GDM1 (cell line): ENCODE measurements at places on chromosomes 13 and 19.

- DNase-seq = no peak
Observed at GRCh38 chr13:113364311-113364889, 470 bp upstream of the GRTP1 start.

DNA sequence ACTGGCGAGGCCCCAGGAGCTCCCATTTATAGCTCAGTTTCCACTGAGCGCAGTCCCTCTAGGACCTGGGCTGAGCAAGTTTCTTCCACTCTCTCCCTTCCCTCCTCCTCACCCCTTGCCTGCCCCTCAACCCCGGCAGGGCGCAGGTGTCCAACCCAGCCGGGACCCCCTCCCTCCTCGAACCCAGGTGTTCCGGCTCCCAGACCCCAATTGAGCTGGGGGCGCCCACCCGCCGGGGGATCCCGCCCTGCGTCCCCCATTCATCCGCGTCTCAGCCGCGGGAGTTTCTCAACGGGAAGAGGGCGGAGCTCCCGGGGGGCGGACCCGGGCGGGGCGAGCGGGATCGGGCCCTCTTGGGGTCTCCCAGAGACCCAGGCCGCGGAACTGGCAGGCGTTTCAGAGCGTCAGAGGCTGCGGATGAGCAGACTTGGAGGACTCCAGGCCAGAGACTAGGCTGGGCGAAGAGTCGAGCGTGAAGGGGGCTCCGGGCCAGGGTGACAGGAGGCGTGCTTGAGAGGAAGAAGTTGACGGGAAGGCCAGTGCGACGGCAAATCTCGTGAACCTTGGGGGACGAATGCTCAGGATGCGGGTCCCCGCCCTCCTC lies at the start of gene KIRREL2:
KIRREL2 (plus strand) TSS at position 366 of the 604 bp plus-strand sequence; CDS start at position 575, 209 bp downstream.
- no peak for DNase-seq

GRCh38 chr19:51147663-51148062 lies 5.6 kb downstream of the SIGLEC7 start:
- DNase-seq = no peak

DNA sequence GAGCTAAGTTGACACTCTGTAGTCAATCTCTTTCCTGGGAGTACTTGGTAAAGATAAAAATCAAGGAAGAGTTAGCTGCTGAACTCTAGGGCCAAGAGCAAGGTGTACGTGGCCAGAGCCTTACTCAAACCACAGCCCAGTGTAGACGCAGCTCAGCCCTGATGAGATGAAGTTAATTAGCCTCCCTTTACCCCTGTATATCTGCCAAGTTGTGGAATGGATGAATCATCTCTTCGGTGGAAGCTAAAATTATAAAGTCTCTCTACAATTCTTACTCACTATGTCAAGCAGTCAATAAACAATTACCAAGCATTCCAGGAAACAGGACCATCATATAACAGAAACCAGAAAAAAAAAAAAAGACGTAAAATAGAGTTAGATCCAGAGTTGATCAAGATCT lies 146.9 kb upstream of the UFM1 start:
- no peak for DNase-seq

DNA sequence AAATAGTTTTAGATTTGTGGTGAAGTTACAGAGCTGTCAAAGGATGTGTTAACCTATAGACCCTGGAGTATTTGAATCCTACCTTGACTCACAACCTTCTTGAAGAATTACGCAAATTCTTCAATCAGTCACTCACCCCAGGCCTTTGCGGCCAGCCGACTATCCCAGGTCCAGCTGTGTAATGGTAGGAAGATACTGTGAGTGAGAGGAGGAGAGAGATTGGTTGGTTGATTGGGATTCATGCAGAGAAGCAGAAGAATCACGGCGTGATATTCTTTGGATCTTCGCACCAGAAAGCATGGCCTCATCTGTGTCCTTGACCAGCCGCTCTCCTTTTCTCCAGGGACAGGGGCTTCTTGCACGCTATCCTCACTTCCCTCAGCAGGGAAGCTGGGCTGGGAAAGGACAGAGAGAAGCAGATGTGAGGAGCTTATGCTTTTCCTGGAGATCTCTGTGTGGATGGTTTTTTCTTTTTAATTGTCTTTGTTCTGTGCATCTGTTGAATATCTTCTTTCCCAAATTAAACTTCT lies 249.1 kb downstream of the GGACT start:
- no peak for DNase-seq

- peak; percentile 96 for DNase-seq
Observed at GRCh38 chr19:48501494-48502349, 9.9 kb downstream of the LMTK3 start.

DNA sequence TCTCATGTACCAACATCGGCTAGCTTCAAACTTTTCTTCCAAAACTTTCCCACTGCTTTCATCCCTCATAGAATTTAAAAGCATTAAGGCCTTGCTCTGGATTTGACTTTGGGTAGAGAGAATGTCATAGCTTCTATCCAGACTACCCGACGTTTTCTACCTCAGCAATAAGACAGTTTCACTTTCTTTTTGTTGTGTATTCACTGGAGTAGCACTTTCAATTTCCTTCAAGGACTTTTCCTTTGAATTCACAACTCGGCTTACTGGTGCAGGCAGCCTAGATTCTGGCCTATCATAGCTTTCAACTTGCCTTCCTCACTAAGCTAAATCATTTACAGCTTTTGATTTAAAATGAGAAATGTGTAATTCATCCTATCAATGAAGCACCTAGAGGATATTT lies 420.4 kb upstream of the GPC6 start:
- peak; percentile 14 for DNase-seq

- DNase-seq = no peak
Observed at GRCh38 chr19:35585848-35586247, at the start of gene PMIS2. Gene PMIS2 (plus strand): TSS chr19:35586173. CDS start chr19:35586260, 87 bp downstream.

DNA sequence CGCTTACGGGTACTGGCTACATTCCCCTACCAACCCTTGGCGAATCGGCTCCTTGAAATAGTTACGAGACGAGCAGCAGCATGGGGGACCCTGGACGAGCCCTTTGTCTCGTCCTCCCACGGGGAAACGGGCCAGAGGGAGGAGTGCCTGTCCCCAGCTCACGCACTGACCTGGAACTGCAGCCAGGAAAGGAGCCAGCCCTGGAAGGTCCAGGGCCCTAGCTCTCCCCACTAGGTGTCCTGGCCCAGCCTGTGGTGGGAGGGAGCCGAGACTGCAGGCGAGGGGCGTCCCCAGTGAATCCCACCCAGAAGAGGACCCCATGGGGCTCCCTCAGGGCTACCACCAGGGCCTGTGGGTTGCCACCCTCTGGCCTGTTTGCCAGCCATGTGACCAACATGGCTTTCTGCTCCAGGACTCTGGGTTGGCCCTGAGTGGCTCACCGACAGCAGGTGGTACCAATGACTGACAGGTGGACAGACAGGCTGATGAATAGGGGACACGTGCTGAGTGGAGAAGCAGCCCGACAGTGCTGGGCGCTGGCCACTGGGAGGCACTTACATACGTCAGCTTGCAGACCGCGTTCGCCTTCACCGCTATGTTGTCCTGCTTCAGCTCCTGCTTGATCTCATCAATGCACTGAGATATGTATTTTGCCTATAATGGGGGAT lies 13.2 kb downstream of the AP3D1 start:
- DNase-seq = no peak

DNA sequence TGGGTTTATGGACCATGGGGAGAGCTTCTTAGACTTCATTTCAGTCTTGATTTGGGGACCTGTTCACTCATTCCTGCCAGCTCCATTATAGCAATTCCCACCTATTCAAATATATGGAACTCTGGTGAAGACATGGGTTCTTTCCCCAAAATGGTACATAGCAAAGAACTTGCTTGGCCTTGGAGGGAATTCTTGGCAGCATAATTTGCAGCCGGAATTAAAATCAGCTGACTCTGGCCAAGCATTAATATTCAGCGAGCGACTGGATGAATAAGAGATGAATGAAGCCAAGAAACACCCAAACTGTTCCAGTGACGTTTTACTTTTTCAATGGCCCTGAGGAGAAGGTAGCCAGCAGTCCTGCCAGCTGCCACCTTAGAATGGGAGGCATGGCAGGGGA lies 88.4 kb upstream of the SOX1 start:
- no peak for DNase-seq

DNA sequence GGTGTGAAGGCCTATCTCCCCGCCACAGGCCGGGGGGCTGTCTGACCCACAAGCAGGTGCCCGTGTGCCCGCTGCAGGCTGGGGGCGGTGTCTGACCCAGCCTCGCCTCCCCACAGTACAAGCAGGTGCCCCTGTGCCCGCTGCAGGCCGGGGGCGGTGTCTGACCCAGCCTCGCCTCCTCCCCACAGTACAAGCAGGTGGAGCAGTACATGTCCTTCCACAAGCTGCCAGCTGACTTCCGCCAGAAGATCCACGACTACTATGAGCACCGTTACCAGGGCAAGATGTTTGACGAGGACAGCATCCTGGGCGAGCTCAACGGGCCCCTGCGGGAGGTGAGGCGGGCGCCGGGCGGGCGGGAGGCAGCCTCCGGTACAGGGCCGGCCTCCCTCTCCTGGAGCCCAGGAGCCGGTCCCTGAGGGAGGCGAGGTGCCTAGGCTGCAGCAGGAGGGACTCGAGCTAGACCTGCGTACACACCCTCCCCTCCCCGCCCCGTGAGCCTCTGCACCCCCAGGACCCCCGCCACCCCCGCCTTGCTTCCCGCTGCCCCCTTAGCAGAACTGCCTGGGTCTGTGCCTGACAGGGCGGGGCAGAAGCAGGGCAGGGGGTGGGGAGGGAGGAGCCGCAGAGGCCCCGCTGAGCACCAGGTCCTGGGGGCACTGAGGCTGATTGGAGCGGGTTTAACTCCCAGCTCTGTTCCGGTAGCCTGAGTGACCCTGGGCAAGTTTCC lies 20.6 kb downstream of the HCN2 start:
- DNase-seq = no peak

- no peak for DNase-seq
Observed at GRCh38 chr13:110232142-110232541, 74.8 kb downstream of the COL4A1 start.

- DNase-seq = peak; percentile 64
Observed at GRCh38 chr19:10339380-10339960, at the start of gene ICAM3. Gene ICAM3 (minus strand): TSS chr19:10339624. CDS start chr19:10339614, 10 bp downstream.

- peak; percentile 18 for DNase-seq
Observed at GRCh38 chr19:13597640-13598039, 91.4 kb upstream of the CACNA1A start.

- DNase-seq = no peak
Observed at GRCh38 chr19:33492951-33493350, 28.6 kb downstream of the PEPD start.

DNA sequence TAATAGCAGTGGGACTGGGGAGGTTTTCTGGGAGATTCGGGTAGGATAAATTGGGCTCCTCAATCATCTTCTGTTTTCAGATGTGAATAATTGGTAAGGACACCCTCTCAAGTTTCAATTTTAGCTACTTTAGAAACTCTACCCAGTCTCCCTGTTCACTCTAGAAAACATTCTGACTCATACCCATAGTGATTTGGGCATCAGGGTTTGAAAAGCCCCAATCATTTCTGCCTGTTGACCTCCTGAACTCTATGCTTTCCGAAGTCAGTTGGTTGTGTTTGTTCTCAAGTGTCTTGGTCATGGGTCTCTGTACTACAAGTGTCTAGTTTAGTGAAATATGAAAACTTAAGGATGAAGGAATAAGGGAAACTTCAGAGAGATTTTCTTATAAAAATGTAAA lies 911.3 kb upstream of the GPC6 start:
- DNase-seq = no peak

DNA sequence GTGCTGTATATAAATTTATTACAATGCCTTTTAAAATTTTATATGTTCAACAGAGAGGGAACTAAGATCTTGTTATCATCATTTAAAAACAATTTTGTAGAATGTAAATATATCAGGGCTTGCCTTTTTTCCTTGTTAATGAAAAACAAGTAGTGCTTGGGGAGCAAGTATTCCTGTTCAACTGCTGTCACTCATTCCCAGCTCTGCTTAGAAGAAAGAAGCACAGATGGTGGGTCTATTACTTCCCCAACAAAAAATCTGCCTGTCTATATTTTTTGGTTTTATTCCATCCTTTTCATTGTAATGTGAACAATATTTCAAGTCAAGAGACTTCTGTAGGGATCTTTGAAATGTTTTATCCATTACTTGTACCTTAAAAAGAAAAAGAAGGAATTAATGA lies 503.9 kb downstream of the GPC5 start:
- DNase-seq = no peak

DNA sequence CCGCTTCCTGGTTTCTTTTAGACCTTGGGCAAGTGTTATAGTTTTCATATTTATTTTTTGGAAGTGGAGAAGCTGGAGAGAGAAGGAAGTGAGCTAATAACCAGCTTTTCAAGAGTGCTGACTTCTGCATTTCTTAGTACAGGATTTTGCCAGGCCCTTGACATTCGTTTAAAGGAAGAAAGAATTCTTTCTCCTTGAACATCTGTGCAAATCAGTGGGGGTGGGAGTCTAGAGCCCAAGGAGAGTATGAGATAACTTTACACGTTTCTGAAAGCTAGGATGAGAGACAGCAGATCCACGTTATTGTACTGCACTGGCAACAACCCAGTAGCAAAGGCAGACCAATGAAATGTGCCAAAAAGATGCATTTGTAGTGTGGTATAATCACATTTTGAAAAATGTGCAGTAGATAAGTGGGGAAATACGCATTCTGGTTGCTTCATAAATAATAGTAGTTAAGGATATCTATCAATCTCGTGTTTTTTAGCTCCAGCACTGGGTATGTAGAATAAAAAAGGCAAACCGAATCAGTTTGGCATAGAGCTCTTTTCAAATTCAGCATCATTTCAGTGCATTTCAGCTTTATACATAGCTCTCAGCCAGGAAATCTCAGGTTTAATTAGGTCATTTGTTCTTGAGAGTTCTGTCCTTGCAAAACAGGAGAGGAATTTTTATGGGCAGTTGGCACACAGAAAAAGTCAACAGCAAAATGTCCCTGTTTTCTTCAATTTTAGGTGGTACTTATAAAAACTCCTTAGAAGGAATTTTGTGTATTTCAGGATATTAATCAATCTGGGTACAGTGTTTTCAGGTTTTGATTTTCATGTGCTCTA lies 4.3 kb downstream of the RNF113B start:
- no peak for DNase-seq

DNA sequence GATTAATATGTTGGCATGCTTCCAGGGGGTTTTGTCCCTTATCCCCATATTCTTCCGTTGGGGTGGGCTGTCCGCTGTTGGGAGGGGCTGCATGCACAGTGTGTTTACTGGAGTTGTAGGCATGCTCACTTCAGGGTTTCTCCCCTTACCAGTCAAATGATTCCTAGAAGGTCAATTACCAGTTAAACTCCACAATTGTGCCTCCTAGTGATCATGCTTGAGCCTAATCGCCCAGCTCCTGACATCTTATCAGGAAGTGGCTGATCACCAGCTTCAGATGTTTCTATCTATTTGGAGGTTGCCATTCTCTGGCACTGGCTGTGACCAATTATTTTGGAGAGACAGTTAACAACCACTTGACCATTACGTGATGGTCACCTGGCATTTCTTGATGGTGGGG lies 1090.0 kb downstream of the SLITRK5 start:
- DNase-seq = no peak

DNA sequence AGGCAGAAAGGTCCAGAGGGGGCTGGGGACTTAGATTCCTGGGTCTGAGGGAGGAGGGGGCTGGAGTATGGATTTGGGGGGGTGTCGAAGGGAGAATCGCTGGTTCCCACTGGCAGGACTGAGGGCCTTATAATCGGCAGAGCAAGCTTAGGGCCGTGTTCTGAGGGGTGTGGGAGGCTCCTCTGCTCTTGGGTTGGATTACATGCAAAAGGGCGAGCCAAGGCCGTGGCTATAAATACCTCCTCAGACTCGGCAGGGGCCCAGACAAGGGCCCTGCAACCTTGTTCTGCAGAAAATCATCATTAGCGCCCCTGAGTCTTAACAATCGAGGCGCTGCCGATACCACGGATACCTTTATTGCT lies 707 bp upstream of the MAMSTR start:
- DNase-seq = no peak

GRCh38 chr13:44206434-44206833 lies 167.2 kb upstream of the SERP2 start:
- DNase-seq = peak; percentile 70

GRCh38 chr13:39776439-39776838 lies 121.0 kb downstream of the COG6 start:
- DNase-seq = no peak

- DNase-seq = no peak
Observed at GRCh38 chr19:57664269-57665127, 4.2 kb upstream of the ZSCAN4 start.
